ENCODE measurements at places on chromosomes 6 and 20.

GRCh38 chr6:22888163-22888752 lies 318.9 kb downstream of the HDGFL1 start:
- DNase-seq, result no peak

GRCh38 chr6:49634836-49635218 lies 1.8 kb downstream of the RHAG start:
- no peak for DNase-seq

DNA sequence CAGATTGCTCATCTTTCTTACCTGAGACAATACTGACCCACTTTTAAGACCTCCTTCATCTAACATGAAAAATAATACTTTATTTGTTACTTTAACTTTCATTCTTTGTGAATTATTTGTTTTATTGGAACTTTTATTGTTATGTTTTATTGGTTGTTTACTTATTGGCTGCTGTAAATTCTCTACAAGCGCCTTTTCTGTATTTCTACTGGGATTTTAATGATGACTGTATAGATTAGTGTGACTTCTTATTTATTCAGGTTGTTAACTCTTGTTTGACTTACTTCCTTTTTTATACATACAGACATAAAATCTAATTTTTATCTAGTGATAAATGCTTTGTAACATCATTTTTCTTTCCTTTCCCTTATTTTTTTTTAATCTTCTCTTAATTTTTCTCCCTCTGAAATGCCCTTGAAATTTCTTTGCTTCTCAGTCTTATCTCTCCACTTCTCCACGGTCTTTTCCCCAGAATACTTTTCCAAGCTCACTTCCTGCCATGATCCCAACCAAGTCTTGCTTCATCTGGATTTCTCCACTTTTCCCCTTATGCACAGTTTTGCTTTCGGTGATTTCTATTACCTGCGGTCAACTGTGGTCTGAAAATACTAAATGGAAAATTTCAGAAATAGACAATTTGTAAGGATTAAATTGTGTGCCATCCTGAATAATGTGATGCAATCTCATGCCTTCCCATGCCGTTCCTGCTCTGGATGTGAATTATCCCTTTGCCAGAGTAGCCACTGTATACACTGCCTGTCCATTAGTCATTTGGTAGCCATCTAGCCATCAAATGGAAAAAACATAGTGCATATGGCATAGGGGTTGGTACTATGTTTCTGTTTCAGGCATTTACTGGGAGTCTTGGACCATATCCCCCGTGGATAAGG lies 265.9 kb downstream of the PRL start:
- no peak for DNase-seq

- DNase-seq, result no peak
These were observed 308.9 kb downstream of the ZNF217 start for GRCh38 chr20:53284696-53285095.

DNA sequence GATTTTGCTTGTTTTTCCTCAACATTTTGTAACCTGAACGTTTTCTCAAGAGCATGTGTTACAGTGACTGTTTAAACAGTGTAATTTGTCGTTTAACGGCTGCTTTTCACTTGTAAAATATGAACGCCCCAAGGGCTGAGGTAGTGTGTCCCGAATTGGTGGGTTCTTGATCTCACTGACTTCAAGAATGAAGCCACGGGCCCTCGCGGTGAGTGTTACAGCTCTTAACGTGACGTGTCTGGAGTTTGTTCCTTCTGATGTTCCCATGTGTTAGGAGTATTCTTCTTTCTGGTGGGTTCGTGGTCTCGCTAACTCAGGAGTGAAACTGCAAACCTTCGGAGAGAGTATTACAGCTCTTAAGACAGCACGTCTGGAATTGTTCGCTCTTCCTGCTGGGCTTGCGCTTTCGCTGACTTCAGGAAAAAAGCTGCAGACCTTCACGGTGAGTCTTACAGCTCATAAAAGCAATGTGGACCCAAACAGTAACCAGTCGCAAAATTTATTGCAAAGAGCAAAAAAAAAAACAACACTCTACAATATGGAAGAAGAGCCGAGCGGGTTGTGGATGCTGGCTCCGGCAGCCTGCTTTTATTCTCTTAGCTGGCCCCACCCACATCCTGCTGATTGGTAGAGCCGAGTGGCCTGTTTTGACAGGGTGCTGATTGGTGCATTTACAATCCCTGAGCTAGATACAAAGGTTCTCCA lies 25.1 kb upstream of the TRIM27 start:
- DNase-seq, result no peak

GRCh38 chr6:169518451-169518850 lies 183.4 kb downstream of the WDR27 start:
- no peak for DNase-seq

All from activated T-helper 1 cell treated with anti-CD3 and anti-CD28 coated beads, Interleukin-2, amount 50 U/mL, for 16 hours (primary cell).